Activated T-helper 1 cell treated with Interleukin-2 at 50 U/mL for 16 hours (primary cell): ENCODE measurements at places on chromosomes 3 and 15.

- no peak for DNase-seq
Observed at GRCh38 chr15:45555934-45556608, 31.1 kb upstream of the BLOC1S6 start.

- no peak for DNase-seq
Observed at GRCh38 chr3:17747174-17747889, 4.9 kb upstream of the TBC1D5 start.

DNA sequence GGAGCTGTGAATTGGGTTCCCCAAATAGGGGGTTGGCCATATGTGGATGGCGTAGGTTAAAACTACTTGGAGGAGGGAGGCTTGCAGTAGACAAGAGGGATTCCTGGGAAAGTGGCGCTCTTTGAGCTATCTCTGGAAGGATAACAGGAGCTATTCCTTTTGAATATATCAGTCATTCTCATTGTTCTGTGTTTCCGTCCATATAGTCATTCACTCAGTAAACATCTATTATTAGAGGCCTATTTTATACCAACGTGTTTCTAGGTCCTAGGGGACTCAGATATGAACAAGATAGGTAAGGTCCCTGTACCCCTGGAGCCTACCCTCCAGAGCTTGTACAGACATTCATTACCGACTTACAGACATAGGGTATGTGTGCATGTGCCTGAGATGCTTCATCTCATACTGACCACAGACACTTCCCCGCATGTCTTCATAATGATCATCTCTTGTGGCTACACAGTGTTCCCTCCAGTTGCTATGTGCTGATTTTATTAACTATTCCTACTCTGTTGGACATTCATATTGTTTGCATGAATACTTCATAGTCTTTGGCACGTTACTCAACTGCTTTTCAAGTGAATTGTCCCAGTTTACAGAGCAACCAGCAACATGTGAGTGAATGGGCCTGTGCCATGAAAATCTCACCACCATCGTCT is 55.8 kb upstream of the VILL start:
- no peak for DNase-seq

DNA sequence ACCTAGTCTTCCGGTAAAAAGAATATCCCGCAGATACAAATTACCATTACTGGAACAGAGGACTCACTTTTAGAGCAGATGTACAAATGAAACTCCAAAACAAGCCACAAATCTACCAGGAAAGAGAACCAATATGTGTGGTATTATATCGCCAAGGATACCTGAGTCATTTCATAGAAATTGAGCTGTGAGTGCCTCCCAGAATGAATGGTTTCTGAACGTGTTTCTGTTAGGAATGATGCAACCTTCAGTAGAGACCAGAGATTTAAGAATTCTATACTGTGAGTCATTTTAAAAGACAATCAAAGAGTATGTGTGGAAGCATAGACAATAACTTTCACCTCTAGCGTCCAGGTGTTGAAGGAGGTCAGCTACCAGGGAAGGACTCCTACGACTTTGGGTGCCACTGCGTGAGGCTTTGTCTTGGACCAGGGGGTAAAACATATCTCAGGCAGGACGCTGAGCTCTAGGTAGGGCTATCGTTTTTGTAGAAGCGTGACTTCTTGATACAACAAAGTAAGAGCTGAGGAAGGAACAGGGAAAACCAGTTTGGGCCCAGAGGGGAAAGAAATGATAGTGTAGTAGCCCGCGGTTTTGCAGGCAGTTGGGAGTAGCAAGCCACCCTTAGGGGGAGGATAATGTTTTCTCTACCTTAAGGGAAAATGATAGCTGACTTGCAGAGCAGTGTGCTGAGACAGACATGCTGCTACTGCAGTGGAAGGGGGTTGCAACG is 210.4 kb downstream of the TP63 start:
- no peak for DNase-seq

GRCh38 chr3:52438579-52439425 is 6.1 kb downstream of the SEMA3G start:
- no peak for DNase-seq

DNA sequence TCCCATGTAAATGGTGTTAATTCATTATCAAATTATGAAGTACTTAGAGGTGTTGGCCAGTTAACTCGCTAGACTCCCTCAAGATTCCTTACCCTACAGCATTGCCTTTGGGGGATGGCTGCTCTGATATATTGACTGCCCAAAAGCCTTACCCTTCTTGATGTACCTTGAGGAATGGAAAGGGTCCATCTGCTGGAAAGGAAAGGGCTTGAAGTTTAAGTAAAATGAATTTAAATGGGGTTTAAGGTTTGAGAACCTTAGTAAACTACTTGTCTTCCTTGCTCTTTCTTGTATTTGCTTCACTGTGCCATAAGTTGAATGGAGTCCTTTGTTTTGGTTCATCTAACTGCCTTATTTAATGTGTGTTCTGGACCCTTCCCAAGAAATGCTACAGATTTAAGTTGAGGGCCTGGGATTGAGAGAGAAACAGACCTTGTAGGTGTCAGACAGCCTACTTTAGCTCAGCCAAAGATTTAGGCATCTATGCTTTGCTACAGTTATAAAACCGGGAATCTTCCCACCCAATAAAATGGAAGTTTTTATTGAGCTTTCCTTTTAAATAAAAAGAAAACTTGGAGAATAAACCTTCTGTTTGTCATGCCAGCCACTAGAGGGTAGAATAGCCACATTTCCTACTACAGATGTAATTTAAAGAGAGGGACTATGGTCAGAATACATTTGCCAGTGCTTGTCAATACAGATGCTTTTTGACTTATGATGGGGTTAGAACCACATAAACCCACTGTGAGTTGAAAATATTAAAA is 25.3 kb downstream of the CMSS1 start:
- DNase-seq = no peak

DNA sequence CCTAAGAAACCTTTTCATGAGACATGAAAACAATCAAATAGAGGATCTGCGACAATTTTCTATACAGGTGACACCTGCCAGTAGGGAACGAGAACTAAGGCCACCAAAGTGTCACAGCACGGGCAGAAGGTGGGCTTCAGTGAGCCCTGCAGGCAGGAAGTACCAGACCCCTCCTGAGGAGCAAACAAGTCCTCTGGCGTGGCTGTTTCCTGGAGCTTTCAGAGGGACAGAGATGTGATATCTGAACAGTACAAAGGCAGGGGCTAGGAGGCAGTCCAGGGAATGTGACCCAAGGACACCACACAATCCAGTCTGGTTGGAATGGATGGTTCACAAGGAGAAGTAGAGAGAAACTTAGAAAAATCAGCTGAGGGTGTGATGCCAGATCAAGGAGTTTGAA is 16.8 kb downstream of the POMGNT2 start:
- no peak for DNase-seq

- no peak for DNase-seq
Observed at GRCh38 chr3:45026957-45027356, 854 bp downstream of the CLEC3B start.

- no peak for DNase-seq
Observed at GRCh38 chr3:153041181-153041580, 120.8 kb upstream of the RAP2B start.
